ELF-1 (cell line): ENCODE measurements at places on chromosomes 5 and 9.

- DNase-seq: no peak
These were observed 155.7 kb upstream of the ADAMTS16 start for GRCh38 chr5:4984461-4984860.

- no peak for DNase-seq
These were observed 125.1 kb downstream of the RPS23 start for GRCh38 chr5:82152978-82153481.

- no peak for DNase-seq
These were observed 12.8 kb downstream of the OLFM1 start for GRCh38 chr9:135100241-135100681.

- no peak for DNase-seq
These were observed 80.6 kb upstream of the IRX4 start for GRCh38 chr5:1963358-1963757.

- DNase-seq: peak; percentile 81
These were observed 7.9 kb downstream of the GABRP start for GRCh38 chr5:170791325-170791954.

DNA sequence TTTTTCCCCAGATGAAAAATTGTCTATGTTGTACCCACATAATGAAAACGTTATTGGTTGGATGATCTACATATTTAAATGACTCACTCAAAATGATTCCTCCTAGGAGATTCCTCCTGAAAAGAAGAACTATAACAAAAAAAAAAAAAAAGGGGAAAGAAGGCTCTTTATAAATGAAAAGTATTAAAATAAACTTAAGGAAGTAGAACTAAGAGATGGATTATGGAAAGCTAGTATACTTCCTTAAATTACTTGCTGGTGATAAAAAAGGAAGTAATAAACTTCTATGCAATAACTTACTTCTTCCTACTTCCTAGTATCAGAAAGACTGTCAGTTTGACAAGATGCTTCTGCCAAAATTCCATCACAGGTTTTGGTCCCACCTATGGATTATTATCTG lies 1087.7 kb downstream of the CDH12 start:
- DNase-seq: no peak

DNA sequence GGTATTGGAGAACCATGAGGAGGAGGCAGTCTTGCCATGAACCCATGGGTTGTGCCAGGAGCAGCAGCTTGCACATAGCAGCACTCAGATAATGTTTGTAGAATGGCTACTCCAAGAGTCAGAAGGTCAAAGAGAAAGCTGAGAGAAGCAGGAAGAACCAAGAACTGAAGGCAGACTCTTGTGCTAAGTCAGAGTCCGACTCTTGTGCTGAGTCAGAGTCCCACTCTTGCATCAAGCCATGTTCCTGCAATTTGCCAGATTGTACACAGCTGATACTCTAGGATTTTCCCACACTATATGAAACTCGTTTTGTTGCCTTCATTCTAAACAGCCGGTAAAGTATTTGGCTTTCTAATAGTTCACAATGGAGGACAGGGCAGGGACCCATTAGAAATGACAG lies 26.2 kb upstream of the HSPA9 start:
- no peak for DNase-seq

GRCh38 chr5:6475626-6476312 lies 27.1 kb downstream of the UBE2QL1 start:
- peak; percentile 72 for DNase-seq

DNA sequence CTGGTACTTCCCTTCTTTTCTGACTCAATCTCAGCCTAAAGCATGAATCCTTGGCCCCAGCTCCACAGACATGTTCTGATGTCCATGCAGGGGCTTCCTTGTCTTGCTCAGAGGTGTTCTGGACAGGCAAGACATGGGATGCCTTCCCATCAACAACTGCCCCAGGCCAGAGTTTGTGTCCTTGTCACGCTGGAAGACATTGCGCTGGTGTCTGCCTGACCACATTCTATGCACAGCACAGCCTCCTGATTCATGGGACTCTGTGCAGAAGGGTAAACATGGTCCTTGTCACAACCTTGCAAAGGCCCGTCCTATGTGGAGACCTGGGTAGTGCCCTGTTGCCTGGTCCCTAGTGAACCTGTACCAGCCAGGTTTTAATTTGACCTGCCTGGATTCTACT lies 212.2 kb downstream of the FSTL4 start:
- DNase-seq: peak; percentile 48

- DNase-seq: no peak
These were observed 32.2 kb upstream of the PRDM12 start for GRCh38 chr9:130632081-130632710.

GRCh38 chr9:784202-784601 lies 57.3 kb upstream of the DMRT1 start:
- no peak for DNase-seq

GRCh38 chr5:32153723-32154122 lies 20.4 kb downstream of the GOLPH3 start:
- no peak for DNase-seq

DNA sequence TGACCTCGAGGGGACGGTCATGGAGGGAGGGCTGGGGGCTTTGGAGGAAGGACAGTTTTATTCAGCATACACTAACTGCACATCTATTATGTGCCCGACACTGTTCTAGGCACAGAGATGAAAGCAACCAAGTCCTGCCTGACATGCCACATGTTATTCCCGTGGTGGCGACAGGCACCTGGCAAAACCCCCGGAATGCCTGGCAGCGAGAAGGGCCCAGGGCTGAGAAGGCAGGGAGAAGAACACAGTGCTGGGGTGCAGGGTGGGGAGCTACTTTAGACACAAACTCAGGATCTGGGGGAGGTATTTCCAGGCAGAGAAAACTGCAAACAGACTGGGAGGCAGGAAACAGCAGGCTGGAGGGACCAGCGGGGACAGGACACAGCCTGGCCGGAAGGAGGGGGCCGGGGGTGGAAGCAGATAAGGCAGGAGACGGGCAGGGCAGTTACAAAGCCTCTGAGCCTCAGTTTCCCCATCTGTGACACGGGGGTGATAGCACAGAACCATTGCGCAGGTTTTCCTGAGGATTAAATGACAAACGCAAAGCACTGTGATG lies 77.7 kb downstream of the STK10 start:
- no peak for DNase-seq

DNA sequence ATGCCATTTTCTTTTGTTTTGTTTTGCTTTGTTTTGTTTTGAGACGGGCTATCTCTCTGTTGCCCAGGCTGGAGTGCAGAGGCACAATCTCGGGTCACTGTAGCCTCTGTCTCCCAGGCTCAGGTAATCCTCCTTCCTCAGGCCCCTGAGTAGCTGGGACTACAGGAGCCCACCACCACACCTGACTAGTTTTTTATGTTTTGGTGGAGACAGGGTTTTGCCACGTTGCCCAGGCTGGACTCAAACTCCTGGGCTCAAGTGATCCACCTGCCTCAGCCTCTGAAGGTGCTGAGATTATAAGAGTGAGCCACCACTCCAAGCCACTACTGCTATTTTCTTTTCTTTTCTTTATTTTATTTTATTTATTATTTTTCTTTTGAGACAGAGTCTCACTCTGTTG lies 54.0 kb upstream of the S1PR3 start:
- no peak for DNase-seq

DNA sequence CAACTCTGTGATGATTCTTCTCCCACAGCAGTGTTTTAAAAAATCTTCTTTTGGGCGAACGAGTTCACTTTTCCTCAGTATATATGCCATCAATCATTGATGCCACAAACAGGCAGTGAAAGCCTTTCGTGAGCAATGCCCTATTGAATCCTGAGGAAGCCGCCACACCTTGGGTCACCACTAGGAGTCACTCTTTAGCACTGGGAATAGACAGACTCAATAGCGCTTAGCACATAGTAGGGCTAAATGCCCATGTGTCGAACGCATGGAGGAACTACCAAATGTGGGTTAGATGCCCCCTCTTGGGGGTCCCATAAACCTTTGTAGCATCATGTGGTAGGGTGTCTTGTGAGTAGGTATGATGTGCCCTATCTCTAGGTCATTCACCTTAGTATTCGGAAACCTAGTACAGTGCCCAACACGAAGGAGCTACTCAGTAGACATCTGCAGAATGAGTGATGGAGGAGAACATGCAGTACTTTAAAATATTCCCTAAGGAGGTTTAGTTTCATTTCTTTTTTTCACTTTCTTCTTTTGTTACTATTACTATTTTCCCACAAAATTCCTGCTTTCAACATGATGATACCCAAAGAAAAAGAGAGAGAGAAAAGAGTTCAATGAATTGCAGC lies 603.7 kb downstream of the BNC2 start:
- peak; percentile 40 for DNase-seq

GRCh38 chr5:149679876-149680809 lies 50.0 kb upstream of the PPARGC1B start:
- DNase-seq: no peak

- DNase-seq: no peak
These were observed 242.1 kb downstream of the FSTL4 start for GRCh38 chr5:133370036-133370831.

DNA sequence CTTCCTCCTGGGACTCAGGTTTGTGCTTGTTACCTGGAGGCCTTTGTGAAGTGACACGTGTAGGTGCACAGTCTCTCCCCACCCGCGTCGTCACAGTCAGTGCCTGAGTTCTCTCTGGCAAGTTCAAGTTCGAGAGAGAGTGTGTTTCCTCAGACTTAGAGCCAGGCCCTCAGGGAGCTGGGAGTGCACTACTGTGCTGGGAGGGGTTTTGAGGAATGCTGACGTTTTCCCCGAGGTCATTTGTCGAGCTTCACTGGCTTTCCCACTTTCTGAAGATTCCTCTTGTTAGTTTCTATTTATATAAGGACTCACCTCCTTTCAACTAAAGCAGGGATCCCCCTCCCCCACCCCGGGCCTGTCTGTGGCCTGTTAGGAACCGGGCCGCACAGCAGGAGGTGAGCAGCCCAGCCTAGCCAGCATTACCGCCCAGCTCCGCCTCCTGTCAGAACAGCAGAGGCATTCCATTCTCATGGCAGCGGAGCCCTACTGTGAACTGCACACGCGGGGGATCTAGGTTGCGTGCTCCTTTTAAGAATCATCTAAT lies 209.2 kb downstream of the DIRAS2 start:
- peak; percentile 98 for DNase-seq

DNA sequence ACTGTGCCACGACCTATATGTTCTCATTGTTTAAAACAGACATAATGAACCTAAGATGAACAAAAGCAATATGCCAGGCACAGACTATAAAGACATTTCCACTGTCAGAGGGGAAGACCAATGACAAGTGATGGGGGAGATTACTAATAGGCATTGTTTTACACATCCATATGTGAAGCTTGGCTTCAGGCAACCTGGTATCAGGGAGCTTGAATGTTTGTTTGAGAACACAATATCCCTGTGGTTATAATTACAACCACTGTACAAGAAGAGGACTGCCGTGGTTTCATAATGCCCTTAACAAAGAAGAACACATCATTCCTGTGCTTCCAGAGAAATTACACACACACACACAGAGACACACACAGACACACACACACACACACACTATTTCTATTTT lies 385.7 kb downstream of the BNC2 start:
- no peak for DNase-seq

DNA sequence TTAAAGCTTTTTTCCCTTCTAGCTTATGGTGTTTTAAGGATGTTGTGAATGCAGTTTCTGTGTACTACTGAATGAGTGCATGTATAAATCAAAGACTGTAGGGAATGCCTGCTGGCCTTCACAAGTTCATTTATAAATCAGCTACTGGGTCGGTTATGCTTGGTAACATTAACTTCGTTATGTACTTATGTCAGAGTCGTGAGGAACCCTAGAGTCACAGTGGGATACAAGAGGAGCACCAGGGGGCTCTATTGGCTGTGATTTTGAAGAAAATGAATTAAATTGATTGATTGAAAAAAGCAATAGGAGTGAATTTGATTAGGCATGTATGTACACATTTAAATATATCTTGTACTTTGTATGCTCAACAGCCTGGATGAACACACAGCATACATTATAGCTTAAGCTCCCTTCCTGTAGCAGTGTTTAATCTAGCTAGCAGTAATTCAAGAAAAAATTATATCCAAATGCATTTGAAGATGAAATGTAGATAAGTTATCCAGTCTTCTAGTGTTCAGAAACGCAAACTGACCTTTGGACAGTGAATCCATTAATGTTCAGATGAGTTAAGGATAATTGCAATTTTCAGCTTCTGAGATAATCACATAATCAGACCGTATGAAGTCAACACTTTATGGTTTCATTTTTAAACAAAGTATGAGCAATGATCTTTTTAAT lies 204.2 kb downstream of the KDM4C start:
- DNase-seq: no peak

DNA sequence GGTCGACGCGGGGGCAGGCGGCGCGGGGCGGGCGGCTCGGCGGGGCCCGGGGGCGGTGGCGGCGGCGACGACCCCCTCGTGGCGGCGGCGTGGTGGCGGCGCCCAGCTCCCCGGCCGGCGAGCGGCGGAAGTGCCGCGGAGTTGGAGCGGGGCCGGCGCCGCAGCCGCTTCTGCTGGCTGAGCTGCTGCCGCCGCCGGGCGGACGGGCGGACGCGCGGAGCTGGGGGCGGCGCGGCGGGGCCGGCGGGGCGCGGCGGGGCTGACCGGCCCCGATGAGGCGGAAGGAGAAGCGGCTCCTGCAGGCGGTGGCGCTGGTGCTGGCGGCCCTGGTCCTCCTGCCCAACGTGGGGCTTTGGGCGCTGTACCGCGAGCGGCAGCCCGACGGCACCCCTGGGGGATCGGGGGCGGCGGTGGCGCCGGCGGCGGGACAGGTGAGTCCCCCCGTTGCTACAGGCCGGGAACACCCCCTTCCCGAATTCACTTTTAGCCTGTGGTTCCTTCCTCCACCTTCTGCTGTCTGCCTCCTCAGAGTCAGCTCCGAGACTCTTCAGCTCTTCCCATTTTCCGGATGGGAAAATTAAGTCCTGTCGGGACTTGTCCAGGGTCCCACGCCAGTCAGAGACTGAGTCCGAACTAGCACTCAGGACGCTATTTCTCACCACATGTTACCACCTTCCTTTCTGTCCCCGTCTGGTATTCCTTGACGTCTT lies at the start of gene GALNT10:
Gene GALNT10, plus strand, starts transcription at position 139 of the 710 bp plus-strand sequence. Its CDS starts 134 bp downstream, at position 273.
- peak; percentile 27 for DNase-seq

- DNase-seq: no peak
These were observed 1078.8 kb downstream of the TAF11L14 start for GRCh38 chr5:18712936-18713485.

- no peak for DNase-seq
These were observed 70.0 kb downstream of the GLDC start for GRCh38 chr9:6575324-6576034.

DNA sequence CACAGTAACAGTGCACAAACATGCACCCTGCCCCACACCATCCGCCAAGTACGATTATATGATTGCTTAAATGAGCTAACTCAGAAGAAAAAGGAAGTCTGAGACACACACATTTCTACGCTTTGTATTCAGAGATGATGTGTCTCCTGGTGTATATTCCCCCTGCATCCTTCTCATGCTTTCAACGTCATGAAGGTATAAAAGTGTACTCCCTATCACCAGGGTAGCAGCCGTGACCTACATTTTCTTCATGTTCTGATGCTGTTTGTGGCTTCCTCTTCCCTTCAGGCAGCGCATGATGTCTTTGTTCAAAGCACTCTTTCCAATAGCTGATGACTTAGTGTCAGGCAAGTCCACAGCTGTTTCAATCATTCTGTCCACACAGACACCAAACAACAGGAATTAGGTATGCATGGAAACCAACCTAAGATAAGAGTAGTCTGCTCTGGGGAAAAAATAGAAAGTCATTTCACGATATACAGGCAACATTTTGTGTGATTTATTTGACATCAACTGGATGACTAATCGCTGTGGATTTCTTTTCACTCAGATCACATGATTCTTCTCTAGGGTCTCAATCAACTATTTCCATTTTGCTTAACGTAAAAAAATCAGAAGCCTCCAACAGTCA lies 269.4 kb upstream of the PTGER4 start:
- DNase-seq: no peak

GRCh38 chr5:61805101-61805500 lies 473.0 kb downstream of the ZSWIM6 start:
- peak; percentile 4 for DNase-seq
